Right ventricle myocardium inferior (tissue), 1 donor: ENCODE measurements at places on chromosomes 11 and 22. TPM values are rescaled to one million over a fixed set of nuclear protein-coding genes. Genes with fewer than 3 reads are reported as not detected.

DNA sequence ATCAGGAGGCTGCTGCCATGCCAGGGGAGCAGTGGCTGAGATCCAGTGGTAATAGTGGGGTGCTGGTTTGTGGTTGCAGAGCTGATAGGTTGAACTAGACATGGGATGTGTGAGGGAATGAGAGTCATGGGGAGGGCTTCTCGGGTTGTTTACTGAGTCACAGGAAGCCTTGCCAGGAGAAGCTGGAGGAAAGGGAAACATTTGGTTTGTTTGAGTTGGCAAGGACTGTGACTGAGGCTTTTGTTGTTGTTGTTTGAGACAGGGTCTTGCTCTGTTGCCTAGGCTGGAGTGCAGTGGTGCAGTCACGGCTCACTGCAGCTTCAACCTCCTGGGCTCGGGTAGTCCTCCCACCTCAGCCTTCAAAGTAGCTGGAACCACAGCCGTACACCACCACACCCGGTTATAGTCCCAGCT lies 49.3 kb downstream of the CABIN1 start:
- DNase-seq, result no peak

DNA sequence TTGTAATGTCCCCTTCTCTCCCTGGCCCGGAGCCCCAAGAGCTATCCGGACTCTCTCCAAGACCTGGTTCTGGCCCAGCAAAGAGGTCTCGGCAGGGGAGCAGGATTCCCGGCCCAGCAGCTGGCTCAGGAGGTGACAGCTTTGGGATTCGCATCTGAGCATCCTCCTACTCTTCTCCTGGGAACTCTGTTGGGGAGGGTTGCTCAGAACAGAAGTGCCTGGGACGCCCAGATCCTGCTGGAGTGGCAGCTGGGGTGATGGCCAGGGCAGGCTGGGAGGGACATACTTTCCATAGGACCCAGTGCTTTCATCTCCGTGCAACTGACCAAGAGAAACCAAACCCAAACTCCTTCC lies 83.6 kb upstream of the PRODH start:
- DNase-seq, result no peak

GRCh38 chr11:86184728-86185380 lies 59.7 kb upstream of the EED start:
- DNase-seq, result peak; percentile 52

DNA sequence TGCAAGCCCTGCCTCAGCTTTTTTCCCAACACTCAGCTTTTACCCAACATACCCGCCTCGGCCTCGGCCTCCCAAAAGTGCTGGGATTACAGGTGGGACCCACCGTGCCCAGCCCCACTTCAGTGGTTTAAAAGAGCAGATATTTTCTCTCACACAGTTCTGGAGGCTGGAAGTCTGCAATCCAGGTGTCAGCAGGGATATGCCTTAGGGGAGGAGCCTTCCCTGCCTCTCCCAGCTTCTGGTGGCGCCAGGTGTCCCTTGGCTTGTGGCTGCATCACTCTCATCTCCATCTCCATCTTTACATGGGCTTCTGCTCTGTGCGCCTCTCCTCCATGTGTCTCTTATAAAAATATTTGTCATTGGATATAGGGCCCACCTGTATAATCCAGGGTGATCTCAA lies 50.0 kb downstream of the MCHR1 start:
- no peak for DNase-seq

Gene CYB5R2
- 1.3 TPM for total RNA-seq

Gene HNRNPUL2
- total RNA-seq, result 33.8 TPM

Gene CDC42EP2
- 16.7 TPM for total RNA-seq

Gene STX3
- 8.4 TPM for total RNA-seq
